ENCODE measurements at places on chromosomes 16 and 17.

DNA sequence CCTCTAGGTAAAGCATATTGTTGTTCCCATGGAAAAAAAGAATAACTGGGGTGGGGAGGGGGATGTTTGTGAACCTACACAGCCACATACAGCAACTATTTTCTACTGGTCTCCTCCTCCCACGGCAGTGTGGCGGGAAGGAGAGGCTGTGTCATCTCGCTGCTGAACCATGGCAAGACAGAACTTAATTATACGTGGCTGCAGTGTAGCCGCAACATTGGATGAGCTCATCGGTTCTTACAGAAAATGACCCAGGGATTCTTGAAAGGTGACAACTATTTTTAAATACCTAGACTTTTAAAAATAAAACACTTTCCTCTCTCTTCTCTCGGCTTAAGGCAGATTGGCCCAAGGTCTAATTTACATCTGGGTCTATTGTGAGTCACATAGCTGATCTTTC is 19.8 kb upstream of the TEKT3 start:
- no peak for DNase-seq

DNA sequence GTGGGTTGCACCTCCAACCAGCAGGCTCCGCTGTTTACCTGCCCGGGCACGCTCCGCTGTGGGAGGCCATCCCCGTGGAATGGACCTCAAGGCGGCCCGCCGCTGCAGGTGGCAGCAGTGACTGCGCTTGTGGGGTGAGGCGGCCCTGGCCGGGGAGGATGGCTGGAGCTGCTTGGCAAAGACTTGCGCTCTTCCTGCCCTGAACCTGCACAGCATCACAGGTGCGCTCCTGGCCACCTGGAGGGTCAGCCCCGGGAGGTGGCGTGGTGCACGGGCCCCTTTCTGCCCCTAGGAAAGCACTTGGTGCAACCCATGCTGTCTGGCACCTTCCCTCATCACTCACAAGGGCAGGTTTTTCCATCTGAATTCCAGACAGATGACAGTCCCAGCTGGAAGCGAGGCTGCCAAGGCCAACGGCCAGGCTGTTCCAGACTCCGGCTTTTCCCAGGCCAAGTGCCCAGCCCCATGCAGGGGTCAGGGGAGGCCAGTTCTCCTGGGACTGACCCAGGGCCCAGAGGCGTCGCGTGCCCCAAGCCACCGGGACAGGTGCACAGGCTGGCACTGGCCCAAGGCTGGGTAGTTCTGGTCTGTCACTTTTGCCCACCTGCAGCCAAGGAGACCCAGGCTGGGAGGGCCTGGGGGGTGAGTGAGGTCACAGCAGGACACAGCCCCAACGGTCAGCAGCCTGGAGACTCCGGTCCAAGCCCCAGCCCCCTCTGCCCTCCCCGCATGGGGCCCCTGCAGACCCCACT is 13.3 kb downstream of the UTS2R start:
- peak; percentile 26 for DNase-seq

DNA sequence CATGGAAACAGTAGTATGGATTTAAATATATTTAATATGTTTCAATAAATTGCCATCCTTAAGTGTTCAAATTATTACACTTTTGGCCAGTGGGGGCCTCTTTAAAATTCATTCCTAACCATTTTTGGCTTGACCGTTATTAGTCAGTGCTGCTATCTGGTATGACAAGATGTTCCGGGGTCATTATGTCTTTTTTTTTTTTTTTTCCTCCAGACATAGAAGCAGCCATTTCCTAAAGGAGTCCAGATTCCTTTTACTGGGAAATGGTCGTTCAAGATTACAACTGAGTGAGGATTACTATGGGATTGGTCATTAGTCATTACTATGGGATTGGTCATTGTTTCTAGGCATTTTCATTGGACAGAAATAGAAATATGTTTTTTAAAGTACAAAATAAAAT is 53.4 kb downstream of the NF1 start:
- DNase-seq: no peak

GRCh38 chr17:546456-546855 is 168.2 kb downstream of the VPS53 start:
- DNase-seq: no peak

- DNase-seq: no peak
Measured at GRCh38 chr16:15876503-15876902, 11.9 kb downstream of the CEP20 start.

DNA sequence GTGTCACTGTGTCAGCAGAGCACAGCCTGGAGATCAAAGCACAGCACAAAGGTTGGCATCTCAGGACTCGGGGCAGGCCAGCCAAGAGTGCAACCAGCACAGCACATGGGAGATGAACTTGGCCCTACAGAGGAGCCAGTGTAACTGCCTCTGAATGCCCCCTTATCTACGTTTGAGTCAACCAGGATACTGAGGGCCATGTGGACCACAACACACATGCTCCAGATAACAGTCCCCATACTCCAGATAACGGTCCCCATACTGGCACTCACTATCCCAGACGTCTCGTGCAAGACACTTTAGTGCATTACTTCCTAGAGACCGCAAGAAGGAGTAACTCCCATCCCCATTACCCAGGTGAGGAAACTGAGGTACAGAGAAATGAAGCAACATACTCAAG is 88.2 kb downstream of the XYLT1 start:
- no peak for DNase-seq

- no peak for DNase-seq
Measured at GRCh38 chr17:1412185-1413110, 12.4 kb upstream of the YWHAE start.

DNA sequence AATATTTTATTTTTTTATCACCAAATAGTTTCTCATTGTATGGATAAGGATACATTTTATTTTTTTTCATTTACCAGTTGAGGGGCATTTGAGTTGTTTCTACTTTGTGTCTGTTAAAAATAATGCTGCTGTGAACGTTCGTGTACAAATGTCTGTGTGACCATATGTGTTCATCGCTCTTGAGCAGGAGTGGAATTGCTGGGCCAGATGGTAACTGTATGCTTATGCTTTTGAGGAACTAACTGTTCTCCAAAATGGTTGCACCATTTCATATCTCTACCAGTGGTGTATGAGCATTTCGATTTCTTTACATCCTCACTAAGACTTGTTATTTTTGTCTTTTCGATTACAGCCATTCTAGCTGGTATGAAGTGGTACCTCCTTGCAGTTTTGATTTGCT is 212.5 kb upstream of the N4BP1 start:
- no peak for DNase-seq

GRCh38 chr16:17845031-17845430 is 374.3 kb upstream of the XYLT1 start:
- DNase-seq: no peak

GRCh38 chr17:81223762-81224130 is 981 bp upstream of the CEP131 start:
- DNase-seq: no peak

GRCh38 chr16:55502801-55503366 is 6.0 kb upstream of the LPCAT2 start:
- DNase-seq: peak; percentile 5

DNA sequence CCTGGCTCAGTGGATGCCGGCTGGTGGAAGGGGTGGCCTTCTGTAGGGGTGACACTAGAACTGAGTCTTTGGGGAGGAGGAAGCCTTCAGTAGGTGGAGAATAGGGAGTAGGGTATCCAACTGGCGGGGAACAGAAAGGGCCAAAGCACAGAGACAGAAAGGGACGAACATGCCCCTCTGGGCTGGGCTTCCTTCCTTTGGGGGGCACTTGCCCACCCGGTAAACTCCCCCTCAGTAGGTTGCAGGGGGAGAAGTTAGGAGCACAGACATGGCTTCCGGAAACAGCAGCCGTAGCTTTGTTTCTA is 774 bp downstream of the ENGASE start:
- DNase-seq: no peak

DNA sequence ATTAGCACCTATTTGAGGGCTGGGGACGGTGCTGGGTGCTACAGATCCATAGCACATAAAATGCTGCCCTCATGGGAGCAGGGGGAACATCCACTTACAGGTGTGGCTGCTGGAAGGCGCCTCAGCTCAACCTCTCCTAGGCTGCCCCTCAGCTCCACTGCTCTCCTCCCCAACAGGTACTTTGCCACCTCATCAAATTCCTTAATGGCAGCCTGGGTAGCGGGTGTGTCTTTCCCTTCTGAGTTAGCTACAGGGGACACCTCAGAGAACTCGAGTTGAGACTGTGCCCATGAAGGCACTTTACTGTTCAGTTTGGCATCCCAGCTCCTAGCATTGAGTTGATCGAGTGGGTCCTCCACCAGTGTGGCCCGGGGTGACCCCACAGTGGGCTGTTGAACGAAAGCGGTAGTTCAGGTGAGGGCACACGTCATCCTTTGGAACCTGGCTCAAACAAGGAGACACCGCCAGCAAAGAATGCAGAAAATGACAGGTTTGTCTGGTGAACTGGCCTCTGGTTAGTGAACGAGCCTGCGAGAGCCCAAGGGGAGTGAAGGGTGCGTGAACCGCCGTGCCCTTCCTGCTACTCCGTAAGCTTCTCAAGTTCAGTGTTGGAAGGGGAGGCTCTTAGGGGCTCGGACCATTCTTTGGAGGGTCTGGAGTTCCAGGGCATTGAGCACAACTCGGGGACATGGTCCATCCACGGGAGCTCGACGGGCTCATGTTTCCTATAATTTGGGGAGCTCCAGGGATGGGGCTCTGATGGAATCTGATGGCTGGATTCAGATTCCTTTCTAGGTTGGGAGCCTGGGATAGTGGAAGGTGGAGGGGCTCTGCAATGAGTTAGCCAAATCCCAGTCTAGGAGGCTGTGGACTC is 3.5 kb upstream of the CMIP start:
- DNase-seq: no peak

DNA sequence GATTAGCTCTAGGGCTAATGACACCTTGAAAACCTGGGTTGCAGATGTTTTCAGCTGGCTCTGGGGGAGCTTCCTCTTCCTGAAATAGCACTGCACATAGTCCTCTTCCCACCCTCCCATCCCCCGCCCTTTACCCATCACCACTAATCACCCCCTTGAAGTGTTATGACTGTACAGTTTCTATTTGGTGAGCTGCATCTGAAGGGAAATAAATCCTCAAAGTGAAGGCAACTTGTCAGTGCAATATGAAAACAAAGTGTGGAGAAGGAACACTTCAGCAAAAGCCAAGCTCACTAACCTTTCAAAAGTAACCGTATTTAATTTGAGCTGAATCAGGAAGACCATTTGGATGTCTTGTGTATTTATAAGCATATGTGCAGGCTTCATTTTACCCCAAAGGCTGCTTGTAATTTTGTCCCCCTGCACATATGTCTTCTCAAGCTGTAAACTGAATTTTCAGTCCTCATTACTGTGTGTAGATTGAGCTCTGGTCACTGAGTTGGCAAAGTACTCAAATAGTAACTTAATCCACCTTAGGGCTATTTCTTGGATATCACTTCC is 44.1 kb upstream of the CA10 start:
- DNase-seq: no peak

DNA sequence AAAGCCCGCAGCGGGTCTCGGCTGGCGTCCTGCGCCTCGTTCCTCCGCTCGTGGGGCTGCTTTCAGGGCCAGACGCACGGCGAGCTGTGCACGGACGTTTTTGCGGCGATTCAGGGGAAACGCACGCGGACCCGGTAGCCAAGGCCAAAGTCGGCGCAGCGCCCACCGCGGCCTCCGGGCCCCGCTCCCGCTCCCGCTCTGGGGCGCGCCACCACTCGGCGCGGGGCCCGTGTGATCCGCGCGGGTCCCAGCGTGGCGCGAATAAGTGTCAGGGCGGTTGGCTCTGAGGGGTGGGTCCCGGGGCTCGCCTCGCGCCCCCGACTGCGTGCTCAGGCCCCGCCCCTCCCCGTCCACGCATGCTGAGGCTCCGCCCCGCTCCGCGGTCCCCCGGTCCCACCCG is 694 bp upstream of the TBCD start:
- no peak for DNase-seq

GRCh38 chr16:71867939-71868338 is 16.0 kb downstream of the ZNF821 start:
- DNase-seq: no peak

DNA sequence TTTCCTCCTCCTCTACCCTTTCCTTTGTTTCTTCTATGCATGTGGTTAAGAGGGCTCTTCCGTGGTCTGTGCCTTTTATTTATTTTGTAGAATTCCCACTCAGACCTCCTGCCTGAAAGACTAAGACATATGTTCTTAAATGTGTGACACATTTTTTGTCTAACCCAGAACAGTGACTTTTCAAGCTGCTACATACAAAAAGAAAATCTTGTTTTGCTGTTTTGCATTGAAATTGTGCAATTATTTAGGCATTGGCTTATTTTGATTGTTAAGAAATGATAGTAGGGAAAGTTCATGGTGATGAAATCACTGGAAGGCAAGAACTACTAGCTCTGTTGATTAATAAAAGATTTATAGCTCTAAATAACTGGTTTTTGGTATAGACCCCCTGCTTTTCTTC is 76.8 kb downstream of the TUBD1 start:
- no peak for DNase-seq

DNA sequence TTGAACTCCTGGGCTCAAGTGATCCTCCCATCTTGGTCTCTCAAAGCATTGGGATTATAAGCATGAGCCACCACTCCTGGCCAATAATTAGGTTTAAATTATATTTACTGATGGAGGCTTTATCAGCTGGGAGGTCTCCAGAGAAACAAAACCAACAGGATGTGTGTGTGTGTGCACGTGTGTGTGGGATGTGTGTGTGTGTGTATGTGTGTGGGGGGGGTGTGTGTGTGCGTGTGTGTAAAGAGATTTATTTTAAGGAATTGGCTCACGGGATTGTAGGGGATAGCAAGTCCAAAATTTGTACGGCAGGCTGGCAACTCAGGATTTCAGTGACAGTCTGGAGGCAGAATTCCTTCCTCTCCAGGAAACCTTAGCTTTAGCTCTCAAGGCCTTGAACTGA is 4.6 kb downstream of the MMP25 start:
- DNase-seq: no peak

GRCh38 chr16:87382023-87382785 is 1.4 kb downstream of the FBXO31 start:
- no peak for DNase-seq

GRCh38 chr16:49441366-49441780 is 67.8 kb downstream of the C16orf78 start:
- DNase-seq: no peak

DNA sequence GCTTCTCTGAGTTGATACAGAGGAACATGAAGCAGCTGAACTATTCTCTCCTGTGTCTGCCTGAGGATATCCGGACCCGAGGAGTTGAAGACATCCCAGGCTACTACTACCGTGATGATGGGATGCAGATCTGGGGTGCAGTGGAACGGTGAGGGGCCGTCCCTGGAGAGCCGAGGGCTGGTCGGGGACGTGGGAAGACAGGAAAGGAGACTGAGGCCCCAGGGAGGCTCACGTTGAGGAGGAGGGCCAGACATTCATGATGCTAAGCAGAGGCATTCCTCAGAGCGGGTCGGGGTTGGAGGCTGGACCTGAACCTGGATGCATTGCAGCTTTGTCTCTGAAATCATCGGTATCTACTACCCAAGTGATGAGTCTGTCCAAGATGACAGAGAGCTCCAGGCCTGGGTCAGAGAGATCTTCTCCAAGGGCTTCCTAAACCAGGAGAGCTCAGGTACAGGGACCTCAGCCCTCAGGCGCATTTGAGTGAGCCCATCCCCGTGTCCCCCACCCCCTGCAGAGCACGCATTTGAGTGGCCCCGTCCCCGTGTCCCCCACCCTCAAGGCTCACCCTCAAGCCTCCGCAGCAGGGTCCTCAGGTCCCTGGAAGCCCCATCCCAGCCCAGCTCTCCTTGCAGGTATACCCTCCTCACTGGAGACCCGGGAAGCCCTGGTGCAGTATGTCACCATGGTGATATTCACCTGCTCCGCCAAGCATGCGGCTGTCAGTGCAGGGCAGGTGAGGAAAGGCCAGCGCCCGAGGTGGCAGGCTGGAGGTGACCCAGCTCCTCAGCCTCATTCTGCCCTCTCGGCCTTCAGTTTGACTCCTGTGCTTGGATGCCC is 8.3 kb downstream of the ALOX15B start:
- DNase-seq: no peak
